Activated naive CD4-positive, alpha-beta T cell treated with anti-CD3 and anti-CD28 coated beads, Interleukin-2, amount 50 U/mL, for 72 hours (primary cell): ENCODE measurements at places on chromosomes 3 and 15.
A peak's percentile ranks its signal among the peaks of the same experiment; 100 is the strongest.

GRCh38 chr15:62782071-62782841, 260.3 kb upstream of the TPM1 start:
- no peak for DNase-seq

DNA sequence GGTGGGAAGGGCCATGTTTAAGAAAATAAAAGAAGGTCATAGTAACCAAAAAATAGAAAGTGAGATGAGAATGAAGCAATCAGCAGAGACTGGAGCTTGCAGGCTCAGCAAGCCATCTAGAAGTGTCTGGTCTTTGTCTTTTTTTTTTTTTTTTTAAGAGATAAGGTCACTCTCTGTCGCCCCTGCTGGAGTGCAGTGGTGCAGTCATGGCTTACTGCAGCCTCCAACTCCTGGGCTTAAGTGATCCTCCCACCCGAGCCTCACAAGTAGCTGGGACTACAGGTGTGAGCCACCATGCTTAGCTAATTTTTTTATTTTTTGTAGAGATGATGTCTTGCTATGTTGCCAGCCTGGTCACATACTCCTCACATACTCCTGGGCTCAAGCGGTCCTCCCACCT, 36.2 kb downstream of the GXYLT2 start:
- DNase-seq, result no peak

DNA sequence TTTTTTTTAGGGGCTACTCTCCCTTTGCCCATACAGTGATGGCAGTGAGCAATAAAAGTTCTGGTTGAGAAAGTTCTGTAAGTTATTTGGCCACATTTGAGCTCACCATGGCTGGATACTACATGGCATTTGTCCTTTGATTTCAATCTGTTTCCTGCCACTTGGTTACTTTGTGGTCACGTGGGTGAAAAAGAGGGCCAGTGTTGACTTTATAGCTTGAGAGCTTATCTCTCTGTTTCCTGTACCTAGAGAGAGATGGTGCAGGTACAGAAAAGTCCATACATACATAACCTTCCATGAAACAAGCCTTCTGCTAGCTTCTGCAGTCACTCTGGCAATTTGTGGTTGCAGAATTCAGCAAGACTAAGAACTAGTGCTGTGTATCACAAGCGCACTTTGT, 23.4 kb upstream of the MECOM start:
- DNase-seq, result no peak

- no peak for DNase-seq
These were observed 229.2 kb downstream of the UACA start for GRCh38 chr15:70533931-70534742.

- no peak for DNase-seq
These were observed 36.1 kb downstream of the AP3S2 start for GRCh38 chr15:89857673-89858072.

DNA sequence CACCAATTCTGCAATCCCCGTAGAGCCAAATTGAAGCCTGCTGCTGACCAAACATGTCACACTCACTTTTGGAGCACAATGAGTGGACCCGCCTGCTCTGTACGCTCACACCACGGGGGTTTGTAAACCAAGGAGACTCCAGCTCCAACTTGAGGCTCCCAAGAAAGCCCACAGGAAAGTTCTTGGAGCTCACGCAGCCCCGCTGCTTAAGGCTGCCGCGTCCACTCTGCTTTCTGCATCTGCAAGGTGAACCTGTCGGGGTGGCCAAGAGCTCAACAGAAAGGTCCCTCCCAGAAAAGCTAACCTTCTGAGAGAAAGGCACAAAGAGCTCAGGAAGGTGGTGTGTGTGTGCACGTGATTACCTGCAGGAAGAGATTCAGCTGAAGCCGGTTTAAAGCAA, 94.9 kb downstream of the PCSK6 start:
- DNase-seq, result no peak

DNA sequence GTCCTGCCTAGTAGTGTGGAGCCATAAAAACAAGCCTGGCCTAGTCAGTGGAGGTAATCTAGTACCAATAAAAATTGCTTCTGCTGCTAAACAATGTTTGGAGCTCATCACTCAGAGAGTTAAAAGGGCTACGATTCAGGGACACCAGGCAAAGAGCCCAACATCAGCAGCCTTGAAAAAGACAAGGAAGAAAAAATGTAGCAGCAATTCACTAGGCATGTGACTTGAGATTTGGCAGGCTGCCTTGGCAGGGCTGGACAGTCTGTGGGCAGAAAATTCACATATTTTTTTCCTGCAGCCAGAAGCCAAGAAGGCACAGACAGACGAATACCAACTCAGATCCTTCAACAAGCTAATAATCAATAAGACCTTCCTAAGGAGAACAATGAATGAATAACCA, 47.2 kb downstream of the IGSF11 start:
- DNase-seq, result no peak

DNA sequence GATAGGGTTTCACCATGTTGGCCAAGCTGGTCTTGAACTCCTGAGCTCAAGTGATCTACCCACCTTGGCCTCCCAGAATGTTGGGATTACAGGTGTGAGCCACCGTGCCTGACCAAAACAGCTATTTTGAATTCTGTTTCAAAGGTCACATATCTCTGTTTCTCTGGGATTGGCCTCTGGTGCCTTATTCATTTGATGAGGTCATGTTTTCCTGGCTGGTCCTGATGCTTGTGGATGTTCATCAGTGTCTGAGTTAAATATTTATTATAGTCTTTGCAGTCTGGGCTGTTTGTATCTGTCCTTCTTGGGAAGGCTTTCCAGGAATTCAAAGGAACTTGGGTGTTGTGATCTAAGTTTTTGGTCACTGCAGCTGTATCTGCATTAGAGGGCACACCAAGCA, 5.1 kb downstream of the PATL2 start:
- no peak for DNase-seq

- no peak for DNase-seq
These were observed 21.4 kb downstream of the ACKR2 start for GRCh38 chr3:42830437-42831320.

DNA sequence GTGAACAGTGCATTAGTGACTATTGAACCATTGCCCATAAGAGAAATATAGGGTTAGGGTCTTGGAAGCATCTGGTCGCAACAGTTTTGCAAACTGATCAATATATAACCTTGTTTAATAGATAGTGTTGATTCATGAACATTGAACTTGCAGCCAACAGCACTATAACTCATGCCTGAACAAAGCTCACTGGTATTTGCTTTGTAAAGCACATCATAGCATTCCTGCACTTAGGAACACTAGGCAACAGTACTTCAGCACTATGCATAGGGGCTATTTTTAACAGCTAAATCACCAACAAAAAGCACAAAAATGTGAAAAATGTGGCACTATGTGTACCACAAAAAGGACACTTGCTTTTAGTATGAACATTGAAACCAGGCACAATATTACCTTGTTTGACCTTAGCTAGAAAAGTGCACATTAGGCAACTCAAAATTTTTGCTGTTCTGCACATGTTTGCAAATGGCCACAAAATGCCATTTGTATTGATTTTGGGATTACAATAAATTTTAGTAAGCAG, 68.0 kb downstream of the OXNAD1 start:
- no peak for DNase-seq

DNA sequence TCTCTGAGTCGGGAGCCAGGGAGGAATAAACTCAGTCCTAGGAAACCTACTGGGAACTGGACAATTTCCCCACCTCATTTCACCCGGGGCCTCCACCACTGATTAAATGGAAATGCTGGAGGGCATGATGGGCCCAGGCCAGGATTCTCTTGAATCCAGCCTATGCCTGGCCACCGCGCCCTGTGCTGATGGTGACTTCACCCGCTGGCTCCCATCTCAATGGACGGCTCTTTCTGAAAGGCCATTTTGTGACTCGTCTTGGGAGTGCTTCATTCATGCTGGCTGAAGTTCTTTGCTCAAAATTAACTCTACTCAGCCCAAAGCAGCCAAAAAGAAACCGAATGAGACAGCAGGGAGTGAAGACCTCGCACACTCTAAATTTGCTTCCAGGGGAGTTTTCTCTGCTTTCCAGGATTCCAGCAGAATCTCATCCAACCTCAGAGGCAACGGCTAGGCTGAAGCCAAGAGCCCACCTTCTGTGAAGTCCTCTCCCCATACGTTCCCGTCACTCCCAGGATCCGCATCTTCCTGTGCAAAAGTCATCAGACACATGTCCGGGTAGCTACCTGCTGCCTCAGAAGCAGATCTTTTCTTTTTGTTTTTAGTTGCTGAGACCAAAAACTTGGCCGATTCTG, 266.0 kb upstream of the ICE2 start:
- DNase-seq, result no peak

DNA sequence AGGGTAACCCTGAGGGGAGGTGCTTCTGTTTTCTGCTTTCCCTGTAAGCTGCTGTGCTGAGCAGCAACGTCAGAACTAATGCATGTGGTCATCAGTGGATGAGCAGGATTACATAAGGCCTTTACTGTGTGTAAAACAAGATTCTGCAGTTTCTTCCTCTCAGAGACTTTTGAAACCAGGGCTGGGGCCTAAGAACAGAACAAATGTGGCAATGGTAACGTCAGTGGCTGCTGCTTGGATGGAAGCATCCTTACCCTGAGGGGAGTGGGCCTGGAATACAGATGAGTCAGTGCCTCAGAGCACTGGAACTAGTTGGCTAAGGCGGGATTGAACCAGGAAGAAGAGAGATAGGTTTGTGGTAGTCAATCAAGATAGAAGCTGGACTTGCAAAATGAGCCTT, 180.2 kb upstream of the KCNH8 start:
- DNase-seq, result no peak

DNA sequence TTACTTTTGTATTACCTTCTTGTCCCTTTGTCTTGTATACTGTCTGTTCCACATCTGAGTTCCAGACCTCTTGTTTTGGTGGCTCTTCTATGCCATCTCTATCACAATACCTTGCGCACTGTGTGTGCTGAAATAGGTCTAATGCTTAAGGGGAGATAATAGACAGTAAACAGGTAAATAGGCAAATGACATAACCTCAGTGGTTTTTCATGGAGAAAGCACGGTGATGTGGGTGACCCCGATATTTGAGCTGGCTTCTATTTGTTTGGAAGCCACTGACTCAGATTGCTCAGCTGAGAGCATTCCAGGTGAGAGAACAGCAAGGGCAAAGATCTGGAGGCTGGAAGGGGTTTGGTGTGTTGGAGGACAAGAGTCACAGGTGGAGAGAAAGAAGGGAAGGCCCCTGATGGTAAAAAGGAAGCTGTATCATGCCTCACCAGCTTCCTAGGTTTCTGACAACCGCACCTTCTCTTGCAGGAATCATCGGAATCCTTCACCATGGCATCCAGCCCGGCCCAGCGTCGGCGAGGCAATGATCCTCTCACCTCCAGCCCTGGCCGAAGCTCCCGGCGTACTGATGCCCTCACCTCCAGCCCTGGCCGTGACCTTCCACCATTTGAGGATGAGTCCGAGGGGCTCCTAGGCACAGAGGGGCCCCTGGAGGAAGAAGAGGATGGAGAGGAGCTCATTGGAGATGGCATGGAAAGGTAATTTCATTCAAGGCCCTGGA, 795 bp downstream of the MCM2 start:
- DNase-seq, result no peak

DNA sequence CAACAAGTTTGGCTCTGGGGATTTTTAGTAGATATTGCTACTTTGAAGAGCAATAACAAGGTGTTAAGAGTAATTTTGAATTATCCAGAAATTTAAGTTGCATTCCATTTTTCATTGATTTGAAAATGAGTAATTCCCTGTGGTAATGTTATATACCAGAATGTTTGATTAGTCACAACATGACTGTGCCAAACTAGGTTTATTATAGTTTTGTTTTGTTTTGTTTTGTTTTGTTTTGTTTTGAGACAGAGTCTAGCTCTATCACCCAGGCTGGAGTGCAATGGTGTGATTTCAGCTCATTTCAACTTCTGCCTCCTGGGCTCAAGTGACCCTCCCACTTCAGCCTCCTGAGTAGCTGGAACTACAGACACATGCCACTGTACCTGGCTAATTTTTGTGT, 40.7 kb downstream of the CNOT10 start:
- DNase-seq, result no peak

DNA sequence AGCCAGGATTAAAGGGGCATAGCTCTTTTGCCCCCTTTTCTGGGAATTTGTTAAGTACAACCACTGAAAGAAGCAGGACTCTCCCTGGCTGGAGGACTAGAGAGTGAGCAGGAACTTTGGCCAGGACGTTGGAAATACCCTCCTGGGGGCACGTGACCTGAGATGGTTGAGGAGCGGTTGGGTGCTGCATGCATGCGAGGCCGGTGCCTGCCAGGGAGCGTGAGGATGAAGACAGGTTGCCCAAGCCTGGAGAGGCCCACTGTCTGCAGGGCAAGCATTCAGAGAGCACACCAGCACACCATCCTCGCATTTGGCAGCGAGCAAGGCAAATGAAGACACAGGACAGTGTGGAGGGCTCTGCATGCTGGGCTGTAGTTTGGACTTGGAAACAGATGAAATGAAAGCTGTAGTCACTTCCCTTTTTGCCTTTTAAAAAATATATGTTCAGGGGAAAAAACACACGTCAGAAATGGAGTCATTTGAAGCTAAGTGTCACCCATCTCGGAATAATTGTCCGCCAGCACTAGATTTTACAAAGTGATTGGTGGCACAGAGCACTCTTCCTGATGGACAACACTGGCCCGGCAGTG, 217.6 kb downstream of the SLCO3A1 start:
- no peak for DNase-seq

DNA sequence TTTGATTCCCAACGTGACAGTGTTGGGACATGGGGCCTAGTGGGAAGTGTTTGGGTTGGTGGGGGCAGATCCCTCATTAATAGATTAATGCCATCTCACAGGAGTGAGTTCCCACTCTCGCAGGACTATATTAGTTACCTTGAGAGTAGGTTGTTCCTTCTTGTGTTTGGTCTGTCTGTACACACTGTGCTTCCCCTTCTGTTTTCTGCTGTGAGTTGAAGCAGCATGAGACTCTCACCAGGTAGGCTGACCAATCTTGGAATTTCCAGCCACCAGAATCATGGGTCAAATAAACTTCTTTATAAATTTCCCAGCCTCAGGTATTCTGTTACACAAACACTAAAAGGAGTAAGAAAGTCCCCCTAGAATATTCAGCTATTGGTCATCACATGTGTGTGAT, 145.4 kb downstream of the ERC2 start:
- DNase-seq, result no peak

GRCh38 chr15:67946701-67947100, 106.9 kb upstream of the RNU6-1 start:
- DNase-seq, result no peak

DNA sequence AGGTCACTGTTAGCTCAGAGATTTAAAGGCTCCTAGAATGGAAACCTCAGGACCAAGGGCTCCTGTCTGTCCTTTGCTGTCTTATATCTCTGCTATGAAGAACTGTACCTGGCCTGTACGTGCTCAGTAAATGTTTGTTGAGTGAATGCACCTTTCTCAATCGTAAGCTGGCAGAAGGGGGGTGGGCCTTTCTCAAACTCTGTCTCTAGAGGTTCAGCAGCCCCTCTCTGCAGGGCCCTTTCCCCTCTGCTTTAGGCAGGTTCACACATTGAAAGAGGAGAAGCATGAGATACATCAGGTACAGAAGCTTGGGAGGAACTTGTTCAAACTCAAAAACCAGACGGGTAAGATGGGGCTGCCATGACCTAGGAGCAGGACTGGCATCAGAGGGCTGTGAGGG, 155.6 kb downstream of the GOLGA6L4 start:
- DNase-seq, result peak; percentile 0

GRCh38 chr3:43606284-43606683, 15.5 kb downstream of the ANO10 start:
- no peak for DNase-seq

- no peak for DNase-seq
These were observed 408.8 kb downstream of the OCA2 start for GRCh38 chr15:27690290-27690689.

- no peak for DNase-seq
These were observed 440.5 kb upstream of the ADAMTS9 start for GRCh38 chr3:65128346-65128745.
